ENCODE measurements at places on chromosomes 6 and 20.

- DNase-seq: no peak
These were observed 94.5 kb upstream of the NRSN1 start for GRCh38 chr6:24031496-24031895.

GRCh38 chr6:25181923-25182322 is 97.3 kb upstream of the CARMIL1 start:
- no peak for DNase-seq

DNA sequence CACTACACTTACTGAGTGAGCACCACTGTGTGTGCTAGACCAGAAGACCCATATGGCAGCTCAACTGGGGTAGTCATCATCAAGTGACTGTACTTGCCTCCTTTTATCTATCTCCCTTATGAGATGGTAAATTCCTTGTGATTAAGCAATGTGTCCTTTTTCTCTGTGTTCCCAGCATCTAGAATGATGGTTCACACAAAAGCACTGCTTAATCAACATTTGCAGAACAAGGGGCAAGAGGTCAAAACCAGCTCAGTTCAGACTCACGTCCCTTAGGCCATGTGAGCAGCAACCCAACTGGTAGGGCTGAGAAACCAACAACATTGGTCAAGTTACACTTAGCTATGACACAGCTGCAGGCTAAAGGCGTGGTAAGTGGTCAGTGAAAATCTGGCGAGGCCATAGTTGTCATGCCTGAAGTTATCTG is 10.0 kb downstream of the TRAM2 start:
- DNase-seq: no peak

DNA sequence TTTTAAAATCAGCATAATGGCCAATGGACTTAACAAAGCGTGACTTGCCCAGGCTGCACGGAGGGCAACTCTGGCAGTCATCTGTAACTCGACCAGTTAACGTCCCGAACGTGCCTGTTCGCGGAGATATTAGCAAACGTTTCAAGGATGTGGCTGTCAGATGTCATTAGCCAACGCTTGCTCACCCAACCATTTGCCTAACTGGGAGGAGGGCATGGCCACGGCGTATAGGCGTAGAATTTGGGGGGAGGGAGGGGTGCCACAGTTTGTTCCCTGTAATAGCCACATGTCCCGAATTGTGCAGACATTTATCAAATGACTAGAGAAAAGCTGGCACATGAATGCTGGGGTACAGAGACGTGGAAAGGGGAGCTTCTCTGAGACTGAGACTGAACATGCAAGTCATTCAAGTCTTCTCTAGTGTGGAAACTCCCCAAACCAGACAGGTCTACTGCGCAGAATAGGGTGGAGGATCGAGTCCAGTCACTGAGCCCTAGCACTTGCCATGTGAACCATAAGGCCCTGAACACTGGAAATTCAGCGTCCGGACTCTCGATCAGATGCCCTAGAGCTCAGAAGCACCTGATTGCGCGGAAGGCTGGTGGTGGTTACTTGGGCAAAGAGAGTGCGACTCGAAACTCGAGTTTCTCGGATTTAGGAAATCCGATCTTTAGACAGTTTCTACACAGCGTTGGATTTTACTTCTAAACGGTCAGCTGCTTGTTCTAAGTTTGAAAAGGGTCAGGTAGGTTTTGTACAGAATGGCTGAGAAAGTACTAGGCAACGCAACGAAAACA is 32.6 kb downstream of the TFAP2B start:
- no peak for DNase-seq

- DNase-seq: no peak
These were observed 42.8 kb upstream of the MRPS10 start for GRCh38 chr6:42260396-42260888.

- no peak for DNase-seq
These were observed 64.0 kb downstream of the STXBP5 start for GRCh38 chr6:147268254-147268653.

DNA sequence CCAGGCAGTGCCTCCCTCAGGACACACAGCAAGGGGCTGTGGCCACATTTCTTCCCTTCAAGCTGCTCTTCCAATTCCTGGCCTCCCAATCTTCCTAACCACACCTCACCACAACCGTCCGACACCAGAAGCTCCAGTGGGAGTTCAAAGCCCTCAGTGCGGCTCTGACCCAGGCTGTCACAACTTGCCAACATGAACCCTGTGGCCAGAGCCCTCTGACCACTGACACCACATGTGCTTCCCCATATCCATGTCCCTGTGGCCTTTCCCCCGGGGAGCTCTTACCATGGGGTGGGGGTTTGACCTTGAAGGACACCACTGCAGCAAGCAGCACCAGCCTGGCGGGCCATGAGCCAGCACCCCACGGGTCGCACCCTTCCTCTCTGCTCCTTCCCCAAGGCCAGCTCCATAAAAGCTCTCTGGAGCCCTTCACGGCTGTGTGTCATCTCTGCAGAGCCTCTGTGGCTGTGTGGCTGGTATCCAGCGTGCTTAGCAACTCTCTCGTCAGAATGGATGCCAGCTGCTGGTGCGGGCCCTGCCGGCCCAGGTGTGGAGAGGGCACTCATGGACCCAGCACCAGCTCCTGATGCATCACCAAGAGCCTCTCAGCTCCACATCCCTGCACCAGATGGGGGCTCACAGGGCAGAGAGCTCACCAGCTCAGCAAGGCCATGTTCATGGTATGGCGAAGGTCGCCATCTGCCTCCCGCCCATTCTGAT is 106.1 kb downstream of the PSMB1 start:
- no peak for DNase-seq

GRCh38 chr6:161649068-161649467 is 375.2 kb upstream of the AGPAT4 start:
- no peak for DNase-seq

DNA sequence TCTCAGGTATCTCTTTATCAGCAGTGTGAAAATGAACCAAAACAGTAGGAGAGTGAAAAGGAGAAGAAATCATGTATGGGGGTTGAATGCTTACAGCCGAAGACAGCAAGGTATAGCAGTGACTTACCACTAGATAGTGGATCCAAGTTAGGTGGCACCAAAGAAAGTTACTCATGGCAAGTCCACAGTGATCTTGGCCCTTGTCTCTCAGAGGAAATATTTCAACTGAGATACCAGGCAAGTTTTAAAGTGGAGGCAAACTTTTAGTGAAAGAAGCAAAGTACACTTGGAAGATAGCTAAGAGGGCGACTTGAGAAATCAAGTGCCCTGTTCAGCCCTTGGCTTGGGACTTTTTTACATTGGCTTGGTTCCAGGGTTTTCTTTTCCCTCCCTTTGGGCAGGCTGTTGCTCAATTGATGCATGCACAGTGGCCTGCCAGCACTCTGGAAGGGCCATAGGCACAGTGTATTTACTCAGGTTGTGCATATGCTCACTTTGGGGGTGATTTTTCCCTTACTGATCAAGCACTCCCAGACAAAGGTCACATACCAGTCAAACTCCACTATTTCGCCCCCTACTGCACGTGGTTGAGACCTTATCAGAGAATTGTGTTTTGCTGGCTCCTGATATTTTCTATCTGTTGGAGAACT is 329.5 kb upstream of the KHDRBS2 start:
- DNase-seq: no peak

GRCh38 chr6:148235446-148235845 is 107.2 kb upstream of the SASH1 start:
- no peak for DNase-seq

GRCh38 chr6:65798280-65799014 is 91.4 kb upstream of the EYS start:
- no peak for DNase-seq

DNA sequence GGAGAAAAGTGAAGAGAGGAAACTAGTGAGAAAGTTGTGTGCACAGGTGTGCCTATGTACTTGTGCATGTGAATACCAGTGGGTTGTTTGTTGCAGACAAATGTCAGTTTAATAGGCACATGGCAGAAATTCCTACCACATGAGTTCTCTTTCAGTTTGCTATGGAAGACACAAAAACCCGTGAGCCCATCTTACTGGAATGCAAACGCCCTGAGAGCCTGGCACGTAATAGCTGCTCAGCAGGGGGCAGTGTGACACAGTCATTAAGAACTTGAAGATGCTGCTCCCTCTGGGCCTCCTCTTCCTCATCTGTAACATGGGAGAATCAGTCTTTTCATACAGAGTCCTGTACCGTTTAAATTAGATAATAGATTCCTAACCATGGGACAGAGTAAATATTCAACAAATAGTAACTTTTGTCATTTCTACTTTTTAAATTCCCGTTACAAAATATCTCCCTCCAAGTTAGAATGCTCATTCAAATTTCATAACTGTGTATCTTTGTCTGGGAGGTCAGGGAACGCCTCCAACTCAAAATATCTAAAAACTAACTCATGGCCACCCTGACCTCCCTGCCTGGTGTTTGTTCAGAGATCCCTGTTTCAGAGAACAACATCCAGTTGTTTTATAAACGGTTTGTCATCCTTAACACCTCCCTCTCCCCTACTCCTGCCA is 802.9 kb downstream of the MAFB start:
- peak; percentile 24 for DNase-seq

- peak; percentile 91 for DNase-seq
These were observed 17.0 kb downstream of the GPX5 start for GRCh38 chr6:28542440-28543296.

- DNase-seq: no peak
These were observed 45.2 kb downstream of the BACH2 start for GRCh38 chr6:90251295-90251992.

- no peak for DNase-seq
These were observed 173.1 kb upstream of the KCNK16 start for GRCh38 chr6:39495640-39496039.

DNA sequence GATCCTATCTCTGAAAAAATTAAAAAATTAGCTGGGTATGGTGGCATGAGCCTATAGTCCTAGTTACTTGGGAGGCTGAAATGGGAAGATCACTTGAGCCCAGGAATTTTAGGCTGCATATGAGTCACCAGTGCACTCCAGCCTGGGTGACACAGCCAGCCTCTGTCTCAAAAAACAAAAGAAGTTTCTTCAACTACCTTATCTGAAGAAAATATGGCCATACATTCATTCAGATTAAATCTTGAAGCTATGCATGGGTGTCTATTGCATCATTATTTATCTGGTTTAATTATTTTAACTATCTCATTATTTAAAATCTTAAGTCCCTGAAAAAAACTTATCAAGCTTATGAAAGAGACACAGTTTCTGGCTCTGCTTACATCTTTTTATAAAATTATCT is 204.1 kb downstream of the SIM1 start:
- no peak for DNase-seq

- DNase-seq: no peak
These were observed 191.1 kb downstream of the SAMD5 start for GRCh38 chr6:147699637-147700036.

- DNase-seq: no peak
These were observed 463.7 kb downstream of the CDC5L start for GRCh38 chr6:44851176-44851575.

DNA sequence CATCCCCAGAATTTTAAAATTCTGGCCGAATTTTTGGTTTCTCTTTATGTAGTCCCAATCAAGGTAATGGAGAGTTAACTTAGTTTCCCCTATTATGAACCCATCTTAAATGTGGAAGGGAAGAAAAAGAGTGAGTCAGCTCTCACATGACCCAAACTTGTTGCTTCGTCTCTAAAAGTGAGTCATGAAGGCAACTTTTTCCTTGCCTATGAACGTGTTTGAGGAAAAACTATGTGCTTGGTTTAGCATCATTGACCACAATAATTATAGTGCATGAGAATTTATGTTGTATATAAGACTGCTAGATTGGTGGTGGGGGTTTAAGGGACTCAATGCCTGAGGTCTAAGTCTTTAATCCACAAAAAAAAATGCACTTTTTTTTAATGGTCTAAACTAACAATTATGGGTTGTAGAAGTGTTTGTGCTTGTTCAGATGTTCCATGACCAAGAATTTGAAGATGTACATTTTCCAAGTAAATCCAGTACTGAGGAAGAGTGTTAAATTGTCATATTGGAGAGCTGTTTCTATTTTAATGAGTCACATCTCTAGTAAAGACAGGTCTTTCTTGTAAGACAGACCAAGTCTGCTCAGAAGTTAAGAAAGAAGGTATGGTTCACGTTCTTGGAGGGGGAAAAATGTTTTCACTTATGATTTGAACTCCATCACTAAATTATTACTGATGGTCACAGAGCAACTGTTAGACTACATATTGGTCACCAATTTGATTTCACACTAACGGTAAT is 409.9 kb upstream of the MARCKS start:
- no peak for DNase-seq

- no peak for DNase-seq
These were observed 47.6 kb upstream of the RBM24 start for GRCh38 chr6:17233531-17233930.

DNA sequence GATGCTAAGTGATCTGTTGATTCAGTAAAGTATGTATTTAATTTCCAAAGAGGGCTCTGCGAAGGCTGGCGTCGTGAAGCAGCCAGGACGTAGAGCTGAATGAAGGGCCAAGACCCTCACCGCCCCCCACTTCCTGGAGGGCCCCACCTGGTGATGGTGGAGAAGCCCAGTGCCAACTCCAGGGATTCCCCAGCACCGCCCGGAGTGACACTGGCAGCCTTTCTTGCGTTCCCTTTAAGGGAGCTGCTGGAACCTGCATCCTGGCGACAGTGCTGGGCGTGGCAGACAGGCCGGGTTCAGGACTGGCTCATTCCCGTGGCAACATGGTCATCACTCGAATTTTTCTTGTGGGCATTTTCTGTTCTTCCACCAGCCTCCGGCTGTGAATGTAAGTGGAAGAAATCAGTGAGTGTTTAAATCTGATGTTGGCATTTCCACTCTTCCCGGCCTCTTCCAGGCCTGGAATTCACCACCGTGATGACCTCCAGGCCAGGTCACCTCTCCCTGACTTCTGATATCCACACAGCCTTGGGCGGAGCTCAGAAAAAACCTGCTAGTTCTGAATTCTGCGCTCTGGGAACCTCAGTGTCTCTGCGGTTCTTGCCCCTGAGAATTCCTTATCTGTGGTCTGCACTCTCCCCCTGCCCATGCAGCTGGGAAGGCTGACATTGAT is 57.4 kb upstream of the DACT2 start:
- no peak for DNase-seq

- no peak for DNase-seq
These were observed 126.3 kb downstream of the HIVEP1 start for GRCh38 chr6:12138381-12138780.

DNA sequence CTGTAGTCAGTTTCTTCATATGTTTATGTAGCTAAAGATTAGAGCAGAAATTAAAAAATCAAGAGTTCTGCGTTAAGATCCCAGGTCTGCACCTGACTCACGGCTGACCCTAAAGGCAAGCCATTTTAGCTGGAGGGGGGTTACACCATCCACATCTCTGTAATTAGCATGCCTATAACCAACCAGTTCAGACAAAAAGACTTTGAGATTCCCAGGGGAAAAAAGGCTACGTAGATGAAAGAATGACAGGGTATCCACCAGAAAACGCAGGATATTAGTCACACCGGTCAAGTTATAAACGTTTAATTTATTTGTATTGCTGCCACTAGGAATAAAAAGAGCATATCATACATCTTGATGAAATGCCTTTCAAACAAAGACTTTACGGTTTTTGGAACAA is 299.1 kb downstream of the FOXC1 start:
- DNase-seq: no peak

DNA sequence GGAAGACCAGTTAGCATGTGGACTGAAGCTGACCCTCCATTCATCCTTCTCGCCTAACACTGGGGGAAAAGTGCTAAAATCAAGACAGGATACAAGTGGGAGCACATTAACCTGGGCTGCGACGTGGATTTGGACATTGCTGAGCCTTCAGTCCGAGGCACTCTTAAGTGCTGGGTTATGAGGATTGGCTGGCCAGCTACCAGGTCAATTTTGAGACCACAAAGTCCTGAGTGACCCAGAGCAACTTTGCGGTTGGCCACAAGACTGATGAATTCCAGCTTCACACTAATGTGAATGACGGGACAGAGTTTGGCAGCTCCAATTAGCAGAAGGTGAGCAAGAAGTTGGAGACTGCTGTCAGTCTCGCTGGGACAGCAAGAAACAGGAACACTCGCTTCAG is 20.7 kb downstream of the FUCA2 start:
- no peak for DNase-seq
